RPMI7951 (cell line): ENCODE measurements at places on chromosomes 5 and 9. TPM values are rescaled to one million over a fixed set of nuclear protein-coding genes. Genes with fewer than 3 reads are reported as not detected.

The PCA3 gene
- not detected in 2 replicates for total RNA-seq

The TRPM6 gene
- under 0.01 TPM in 1 of 2 replicates, not detected in the other for total RNA-seq

The PRDM12 gene
- total RNA-seq: not detected in 2 replicates

The PCDHGB7 gene
- 0.29 and 0.48 TPM in 2 replicates for total RNA-seq

The ACTBL2 gene
- 0.10 and 0.24 TPM in 2 replicates for total RNA-seq
